Left lobe of liver (tissue), 2 donors: ENCODE measurements at places on chromosomes 7 and 10. TPM values are rescaled to one million over a fixed set of nuclear protein-coding genes. Genes with fewer than 3 reads are reported as not detected.

GRCh38 chr7:131835141-131835540, 278.7 kb upstream of the PODXL start:
- DNase-seq = no peak

GRCh38 chr10:9994131-9994530, 1023.5 kb upstream of the CELF2 start:
- DNase-seq = no peak

GRCh38 chr10:5092848-5093790, 1.1 kb upstream of the AKR1C3 start:
- no peak for DNase-seq

DNA sequence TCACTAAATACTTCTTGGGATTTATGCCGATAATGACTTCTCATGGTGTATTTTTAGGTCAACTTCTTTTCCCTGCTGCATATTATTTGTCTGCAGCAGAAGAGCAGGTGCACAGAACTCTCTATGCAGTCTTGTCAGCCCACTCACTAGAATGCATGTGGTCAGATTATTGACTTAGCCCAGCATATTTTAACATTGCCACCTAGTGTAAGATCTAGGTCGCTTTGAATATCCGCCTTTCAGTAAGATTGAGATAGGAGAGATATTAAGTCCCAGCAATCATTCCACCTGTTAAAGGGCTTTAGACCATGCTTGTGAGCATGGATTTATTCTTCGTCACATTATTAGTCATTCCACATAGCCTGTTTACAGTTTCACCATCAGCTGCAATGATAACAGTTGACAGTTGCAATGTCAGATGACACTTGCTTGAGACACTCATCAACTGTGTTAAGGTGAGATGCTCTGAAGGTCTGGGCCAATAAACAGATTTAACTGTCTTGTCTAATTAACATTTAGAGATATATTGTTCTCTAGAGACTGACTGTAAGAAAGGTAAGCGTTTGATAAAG, 491.7 kb downstream of the ARL4A start:
- no peak for DNase-seq

- no peak for DNase-seq
Measured at GRCh38 chr7:152176797-152177196, 151.3 kb downstream of the GALNT11 start.

DNA sequence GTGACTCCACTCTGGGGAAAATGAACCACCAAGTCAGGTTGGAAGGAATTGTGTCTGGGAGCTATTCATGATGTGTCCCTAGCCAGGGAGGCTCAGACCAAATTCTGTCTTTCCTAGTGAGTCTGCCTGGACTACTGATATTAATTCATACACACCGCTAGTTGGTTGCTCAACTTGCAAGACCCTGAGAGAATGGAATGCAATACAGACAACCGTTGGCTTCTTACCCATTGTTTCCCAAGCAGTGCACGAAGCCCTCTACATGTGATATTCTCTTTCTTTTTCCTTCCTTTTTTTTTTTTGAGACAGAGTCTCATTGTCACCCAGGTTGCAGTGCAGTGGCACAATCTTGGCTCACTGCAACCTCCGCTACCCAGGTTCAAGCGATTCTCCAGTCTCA, 19.4 kb upstream of the SRGN start:
- no peak for DNase-seq

DNA sequence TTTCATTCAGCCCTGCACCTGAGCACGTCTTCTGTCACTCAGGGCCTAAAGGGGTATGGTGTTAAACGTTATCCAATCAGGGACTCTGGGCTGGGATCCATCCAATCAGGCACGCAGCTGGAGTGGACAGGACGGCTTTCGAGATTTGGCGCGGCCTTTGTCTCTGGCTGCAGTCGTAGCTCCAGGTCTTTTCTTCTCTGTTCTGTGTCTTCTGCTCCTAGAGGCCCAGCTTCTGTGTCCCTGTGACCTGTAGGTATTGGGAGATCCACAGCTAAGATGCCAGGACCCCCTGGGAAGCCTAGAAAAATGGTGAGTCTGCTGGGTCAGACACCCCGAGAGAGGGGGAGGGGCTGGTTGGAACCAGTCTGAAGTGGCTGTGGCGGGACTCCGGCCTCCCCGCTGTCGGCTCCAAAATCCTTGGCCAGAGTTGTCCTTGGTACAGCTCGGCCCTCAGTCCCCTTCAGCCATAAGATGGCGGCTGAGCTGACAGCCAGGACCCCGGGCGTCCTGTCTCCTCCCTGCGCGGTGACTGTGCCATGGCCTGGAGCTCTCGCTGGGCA, 11.7 kb upstream of the ZNF680 start:
- no peak for DNase-seq

GRCh38 chr7:99469381-99470065, 3.2 kb upstream of the ZNF789 start:
- no peak for DNase-seq

EXOSC1 gene
- 10.3 TPM for total RNA-seq

GRCh38 chr7:14242175-14242574, 252.7 kb upstream of the ETV1 start:
- peak; percentile 52 for DNase-seq

DNA sequence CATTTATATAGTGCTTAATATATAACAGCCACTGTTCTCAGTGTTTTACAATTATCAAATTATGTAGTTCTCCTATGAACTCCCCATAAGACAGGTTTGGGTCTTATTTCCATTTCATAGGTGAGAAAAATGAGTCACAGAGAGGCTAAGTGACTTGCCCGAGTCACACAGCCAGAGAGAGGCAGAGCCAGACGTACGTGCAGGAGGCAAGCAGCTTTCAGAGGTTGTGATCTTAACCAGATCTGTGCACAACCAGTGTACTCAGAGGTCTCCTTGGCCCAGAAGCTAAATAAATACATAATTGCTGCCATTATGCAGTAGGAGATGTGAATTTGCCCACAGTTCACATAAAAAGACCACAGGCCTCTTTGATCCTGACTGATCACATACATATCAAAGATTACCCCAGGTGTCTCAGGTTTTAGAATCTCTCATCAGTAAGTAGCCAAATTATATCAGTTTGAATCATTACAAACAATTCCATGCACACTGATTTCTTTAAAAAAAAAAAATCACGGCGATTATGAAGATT, 304.7 kb upstream of the AOAH start:
- DNase-seq = no peak

DNA sequence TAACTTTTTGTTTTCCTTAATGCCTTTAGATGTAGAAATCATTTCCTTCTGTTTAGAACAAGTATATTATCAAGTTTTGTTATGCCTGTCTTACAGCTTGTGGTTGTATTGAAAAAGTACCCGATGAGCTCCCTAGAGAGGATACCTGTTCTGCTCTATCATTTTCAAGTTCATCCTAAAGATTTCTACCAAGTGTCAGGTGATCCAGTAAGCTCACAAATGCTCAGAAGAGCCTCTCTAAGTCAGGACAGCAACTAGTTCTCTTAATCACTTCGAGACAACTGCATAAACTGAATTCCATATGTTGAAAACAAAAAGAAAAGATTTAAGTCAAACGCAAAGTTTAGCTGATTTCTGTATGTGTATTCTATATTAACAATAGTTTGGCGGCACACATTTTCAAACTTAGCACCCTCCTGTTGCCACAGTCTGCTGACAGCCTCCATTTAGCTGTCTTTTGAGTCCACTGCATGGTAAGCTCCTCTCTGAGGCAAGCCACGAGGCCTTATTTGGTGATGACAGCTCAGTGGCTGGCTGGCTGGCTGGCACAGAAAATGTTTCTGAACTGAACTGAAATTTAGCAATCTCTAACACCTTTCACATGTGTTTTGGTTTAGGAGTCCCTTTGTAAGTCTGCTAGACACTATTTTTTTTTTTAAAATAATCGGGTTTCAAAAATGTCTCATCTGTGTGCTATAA, 59.4 kb downstream of the SEMA3C start:
- no peak for DNase-seq

ATOH7 gene
- 1.2 TPM for total RNA-seq

DNA sequence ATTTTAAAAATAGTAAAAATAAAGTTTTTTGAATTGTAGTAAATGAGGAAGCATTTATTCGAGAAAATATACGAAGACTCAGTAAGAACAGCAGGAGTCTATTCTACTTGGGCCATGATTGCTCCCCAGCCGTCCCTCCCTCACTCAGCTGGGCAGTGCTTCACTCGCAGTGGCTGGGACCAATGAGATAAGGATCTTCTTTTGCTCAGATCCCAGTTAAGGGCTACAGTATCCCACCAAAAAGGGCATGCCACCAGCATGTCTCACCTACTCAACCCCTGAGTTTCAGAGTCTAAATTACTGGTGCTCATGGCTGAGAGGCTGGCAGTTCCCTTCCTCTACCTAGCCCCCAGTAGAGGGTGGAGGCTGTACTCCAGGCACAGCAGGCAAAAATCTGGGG, 455.7 kb upstream of the PFKP start:
- no peak for DNase-seq

DNA sequence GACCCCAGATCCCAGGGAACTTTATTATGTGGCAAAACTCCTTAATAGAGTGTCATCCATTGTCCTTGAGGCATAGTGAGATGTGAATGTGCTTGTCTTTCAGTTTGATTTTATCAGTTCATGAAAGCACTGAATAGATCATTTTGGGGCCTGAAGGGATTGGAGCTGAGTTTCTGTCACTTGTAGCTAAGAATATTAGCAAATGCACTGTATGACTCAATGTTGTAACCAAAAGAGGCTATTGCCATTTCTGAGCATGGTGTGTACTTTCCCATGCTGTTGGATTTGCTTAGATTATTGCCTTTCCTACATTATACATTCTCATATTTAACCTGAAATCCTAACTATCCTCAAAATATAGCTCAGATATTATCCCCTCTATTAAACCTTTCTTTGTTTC, 130.4 kb downstream of the PRKG1 start:
- DNase-seq = no peak

DNA sequence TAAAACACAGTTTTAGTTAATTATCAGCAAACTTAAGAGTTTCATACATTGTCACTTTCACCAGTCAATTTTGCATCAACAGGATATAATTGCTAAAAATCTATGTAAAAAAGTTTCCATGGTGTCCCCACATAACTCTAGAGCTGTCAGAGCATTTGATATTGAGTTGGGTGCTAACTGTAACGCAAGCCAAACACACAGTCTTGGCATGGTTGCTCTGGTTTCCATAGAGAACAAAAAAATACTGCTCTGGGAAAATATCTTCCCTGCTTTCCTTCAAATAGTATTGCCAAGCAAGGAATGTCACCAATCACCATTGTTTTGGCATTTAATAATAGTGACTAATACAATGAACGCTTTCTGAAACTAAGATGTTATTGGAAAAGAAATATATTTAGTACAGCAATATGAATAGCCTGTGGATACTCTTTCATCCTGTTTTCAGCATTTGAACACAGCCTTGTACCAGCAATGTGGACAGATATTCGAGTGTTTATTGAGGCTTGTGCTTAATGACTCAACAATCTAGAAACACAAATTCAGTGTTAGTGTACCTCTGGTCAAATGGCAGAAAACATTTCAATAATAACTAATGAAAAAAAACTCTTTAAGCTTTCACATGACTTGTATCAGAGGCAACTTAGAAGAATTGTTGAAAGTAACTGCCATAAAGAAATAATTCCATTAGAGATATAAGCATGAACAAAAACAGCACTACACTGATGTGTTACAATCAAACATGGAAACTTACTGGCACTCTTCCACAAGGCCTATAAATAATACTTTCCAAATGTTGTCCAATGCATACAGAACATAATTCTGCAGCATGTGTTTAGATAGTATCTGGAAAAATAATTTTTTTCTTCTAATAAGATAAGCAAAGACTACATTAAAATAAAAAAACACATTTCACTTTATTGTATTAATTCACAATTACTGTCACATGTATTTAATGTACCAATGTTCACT, 1469.5 kb upstream of the CELF2 start:
- DNase-seq = no peak

PLXNA4 gene
- total RNA-seq = 0.38 TPM

DNA sequence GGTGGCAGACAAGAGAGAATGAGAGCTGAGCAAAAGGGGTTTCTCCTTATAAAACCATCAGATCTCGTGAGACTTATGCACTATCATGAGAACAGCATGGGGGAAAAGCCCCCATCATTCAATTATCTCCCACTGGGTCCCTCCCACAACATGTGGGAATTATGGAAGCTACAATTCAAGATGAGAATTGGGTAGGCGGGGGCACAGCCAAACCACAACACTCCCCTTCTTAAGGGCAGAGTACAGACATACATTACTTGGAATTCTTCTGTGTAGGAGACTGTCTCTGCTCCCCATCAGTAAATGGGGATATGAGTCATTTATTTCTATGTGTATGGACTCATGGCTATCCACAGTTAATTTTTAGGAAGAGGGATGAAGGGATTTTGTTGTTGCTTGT, 31.2 kb downstream of the FAM171A1 start:
- DNase-seq = no peak

C10orf105 gene
- not detected for total RNA-seq

RADIL gene
- 0.40 TPM for total RNA-seq

DNA sequence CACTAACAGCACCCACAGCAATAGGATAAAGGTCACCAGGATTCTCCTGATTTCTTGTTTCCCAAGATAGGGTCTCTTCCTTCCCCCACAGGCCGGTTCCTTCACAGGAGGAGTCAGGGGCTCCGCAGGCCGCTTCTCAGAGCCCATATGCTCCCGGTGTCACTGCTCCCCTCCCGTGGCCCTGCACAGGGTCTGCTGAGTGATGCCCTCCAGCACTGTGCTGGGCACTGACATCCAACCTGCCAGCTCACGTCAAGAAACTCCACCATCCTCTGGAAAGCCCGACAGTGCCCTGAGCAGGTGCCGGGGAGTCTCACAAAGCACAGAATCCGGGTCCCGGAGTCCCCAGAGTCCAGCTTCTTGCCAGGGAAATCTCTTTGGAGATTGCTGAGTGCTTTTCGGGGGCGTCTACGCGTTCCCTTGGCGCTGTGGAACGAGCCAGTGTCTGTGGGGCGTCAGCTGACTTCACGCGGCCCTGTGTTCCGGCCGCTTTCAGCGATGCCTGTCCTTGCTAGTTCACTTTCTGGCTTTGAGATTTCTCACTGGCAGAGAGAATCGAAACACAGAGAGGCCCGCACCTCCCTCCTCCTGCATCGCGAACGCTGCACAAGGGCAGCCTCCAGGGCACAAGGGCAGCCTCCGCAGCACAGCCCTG, 567.5 kb downstream of the DNAJB6 start:
- no peak for DNase-seq

- DNase-seq = no peak
Measured at GRCh38 chr10:77563638-77564270, 73.9 kb downstream of the KCNMA1 start.

DNA sequence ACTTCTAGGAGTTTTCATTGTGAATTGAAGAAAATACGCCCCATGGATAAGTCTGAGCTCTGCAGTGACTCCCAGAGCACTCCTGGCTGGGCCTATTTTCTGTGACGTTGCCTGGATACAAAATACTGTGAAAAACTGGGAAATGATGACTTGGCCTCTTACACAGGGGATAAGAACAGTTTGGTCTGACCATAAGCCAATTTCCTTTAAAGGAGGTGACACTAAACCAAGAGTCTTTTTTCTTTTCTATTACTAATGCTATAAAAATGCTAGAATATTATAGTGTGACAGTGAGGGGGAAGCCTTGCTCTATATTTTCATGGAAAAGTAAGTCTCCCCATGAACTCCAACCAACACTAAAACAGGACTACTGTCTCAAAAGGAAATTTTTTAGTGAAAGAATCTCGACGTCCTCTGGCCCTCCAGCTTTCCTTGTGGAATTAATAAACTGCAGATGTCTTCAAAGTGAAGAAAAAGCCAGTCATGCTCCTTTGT, 45.5 kb downstream of the MYOF start:
- DNase-seq = no peak
